ENCODE measurements at places on chromosomes 16 and 17.

DNA sequence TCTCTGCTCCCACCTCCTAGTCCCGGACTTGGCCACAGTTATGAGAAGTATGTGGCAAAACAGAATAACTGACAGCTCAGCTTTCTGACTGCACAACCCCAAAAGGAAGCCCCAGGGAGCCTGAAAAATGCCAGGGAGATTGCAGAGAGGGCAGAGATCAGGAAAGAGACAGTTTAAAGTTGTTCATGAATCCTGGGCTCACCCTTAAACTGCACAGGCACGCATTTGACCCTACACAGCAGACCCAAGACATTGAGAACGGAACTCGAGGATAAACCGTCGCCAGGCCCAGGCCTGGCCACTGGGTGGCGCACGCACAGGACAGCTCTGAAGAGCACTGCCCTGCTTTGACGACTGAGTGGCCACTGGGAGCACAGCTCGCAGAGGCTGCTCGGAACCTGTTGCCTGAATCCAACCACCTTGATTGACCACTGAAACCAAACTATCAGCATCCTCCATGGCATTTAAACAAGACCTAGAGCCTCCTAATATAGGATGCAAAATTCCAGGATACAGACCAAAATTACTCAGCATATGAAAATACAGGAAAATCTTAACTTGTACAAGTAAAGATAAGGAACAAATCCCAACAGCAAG lies 114.0 kb downstream of the C16orf95 start:
- peak; percentile 75 for DNase-seq

- no peak for DNase-seq
Observed at GRCh38 chr17:80968602-80969029, 23.0 kb upstream of the CHMP6 start.

DNA sequence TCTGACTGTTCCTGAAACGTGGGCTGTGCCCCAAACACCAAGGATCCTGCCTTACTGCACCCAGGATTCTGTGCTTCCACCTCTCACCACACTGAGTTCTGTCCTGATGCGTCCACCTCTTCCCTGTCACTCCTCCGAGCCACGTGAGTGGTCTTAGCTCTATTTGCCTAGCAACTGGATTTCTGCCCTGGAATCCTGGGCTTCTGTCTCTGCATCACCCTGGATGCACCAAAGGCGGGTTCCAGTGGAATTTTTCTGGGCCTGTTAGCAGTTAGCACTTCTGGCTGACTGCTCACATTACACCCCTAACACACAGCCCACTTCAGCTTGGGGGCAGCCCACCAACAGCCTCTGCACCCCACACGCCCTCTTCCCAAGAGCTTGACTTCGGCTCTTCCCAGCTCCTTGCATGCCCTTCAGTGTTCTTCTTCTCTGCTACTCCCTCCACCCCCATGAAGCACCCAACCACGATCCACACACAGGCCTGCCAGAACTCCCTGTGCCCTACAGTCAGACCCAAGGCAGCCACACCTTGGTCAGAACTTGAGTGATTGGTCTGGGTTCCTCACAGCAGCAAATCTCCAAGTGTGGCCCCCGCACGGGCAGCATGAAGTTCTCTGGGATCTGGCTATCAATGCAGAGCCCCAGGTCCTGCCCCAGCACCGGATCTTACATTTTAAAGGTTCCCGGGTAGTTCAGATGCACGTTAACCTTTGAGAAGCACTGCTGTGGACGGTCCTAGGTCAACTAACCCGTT lies 129.8 kb upstream of the RCVRN start:
- no peak for DNase-seq

DNA sequence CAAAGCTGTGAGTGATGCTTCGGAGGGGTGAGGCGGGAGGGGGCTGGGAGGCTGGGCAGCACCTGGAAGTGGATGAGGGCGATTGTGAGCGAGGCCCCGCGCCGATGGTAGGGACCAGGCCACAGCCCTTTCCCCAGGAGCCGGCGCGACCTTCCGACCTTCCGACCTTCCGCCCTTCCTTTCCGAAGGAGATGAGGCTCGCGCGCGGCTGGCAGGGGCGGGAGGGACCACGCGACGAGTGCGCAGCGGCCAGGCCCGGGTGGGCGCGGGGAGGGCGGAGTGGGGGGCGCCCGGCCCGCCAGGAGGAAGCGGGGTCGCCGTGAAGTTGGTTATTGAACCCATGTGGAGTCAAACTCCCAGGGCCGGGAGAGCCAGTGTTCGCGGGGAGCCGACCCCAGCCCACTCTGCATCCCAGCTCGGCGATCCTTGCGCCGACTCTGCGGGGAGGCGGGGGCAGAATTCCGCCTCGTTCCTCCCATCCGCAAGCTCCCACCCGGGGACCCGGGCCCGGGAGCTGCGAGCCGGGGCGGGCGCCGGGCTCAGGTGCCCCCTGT lies 56.6 kb downstream of the RAP1GAP2 start:
- no peak for DNase-seq

DNA sequence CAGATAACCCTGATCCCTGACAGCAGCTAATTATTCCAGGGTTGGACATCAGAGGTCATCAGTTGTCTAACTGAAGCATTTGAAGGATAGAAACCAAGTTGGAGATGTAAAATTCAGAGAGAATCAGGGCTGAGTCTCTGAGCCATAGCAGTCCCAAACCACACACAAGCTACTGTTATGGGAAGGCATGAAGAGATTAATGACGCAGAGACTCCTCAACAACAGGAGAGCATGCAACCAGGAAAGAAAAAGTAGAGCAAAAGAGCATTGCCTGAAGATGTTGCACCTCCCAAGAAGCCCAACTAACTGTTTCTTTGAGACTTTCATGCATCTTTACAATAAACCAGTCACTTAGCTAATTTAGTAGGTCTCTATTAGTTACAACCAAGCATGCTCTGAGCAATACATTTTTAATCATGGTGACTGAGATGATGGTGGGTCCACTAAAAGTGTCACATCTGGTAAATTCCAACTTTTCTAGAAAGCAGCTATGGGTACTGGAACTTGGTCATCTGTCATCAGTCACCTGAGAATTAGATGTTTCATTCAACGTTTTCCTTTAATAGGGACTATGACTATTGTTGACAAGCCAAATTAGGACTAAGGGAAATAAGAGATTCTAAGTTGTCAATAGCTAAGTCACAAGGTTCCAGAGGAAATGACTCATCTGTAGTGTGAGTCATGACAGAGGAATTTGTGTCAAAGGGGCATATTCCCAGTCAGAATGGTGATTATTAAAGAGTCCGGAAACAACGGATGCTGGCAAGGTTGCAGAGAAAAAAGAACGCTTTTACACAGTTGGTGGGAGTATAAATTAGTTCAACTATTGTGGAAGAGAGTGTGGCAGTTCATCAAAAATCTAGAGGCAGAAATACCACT lies 239.8 kb downstream of the CHD9NB start:
- no peak for DNase-seq

DNA sequence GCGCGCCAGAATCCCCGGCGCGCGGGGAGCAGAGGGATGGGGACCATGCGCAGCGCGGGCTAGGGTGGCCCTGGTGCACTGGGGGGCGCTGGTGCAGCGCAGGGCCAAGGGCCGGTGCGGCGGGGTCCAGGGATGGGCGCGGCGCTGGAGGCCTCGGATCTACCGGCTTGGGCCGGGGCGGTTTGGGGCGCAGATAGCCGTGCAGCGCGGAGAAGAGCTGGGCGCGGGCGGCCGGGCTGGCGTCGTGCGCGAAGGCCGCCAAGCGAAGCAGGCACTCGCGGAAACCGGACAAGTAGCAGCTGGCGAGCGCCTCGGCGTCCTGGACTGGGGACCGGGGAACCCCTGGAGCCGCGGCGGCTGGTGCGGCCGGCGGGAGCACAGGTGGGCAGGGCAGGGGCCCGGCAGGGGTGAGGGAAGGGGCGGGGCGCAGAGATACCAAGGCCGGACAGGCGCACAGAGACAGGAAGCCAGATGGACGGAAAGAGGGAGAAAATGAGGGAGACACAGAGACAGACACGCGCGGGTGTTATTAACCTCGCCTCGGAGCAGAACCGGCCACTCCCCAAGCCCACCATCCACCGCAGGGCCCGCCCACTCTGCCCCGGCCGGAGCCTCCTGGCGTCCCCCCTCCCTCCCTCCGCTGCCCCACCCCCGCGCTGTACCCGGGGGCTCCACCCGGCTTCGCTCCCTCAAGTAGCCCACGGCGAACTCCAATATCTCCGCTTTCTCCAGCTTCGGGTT lies 2.1 kb downstream of the HES7 start:
- peak; percentile 74 for DNase-seq

DNA sequence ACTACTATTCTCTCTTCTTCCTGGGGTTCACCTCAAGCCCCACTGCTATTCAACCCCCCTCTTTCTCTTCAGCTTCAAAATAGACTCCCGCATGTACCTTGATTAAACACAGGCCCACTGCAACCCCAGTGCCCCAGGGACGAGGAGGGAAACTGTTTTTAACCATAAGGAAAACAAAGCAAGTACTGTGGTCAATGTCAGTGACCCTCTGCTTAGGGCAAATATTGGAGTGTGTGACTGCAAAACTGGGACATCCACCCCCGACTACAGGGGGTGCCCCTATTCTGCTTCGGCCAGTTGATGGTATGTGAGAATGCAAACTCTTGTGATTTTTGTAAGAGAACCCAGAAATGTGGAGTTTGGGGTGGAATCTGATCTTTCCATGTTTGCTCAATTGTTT lies 9.5 kb upstream of the PNPO start:
- DNase-seq = no peak

DNA sequence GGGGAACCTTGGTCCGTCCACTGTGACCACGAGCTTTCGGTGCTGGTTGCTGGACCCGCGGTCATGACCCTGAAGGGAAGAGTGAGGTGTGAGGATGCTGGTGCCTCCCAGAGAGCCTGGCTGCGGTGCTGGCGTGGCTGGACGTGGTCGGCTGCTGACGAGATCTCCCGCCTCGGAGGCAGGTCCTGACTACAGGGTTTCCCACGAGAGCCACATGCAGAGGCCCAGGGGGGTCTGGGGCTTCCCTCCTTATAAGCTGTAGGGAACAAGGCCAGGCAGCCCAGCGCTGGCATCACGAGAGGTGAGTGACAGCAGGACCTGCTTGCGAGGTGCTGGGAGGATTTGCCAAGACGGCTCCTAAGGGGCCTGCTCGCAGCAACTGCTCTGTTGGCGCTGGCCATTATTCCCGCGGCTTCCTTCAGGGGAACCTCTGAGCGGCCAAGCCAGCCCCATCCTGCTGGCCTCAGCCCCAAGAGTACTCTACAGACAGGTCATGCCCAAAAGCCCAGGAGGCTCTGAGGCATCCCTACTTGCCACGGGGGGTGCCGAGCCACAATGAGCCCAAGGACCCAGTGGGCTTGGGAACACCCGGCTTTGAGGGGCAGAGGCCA lies 134.8 kb downstream of the FOXL1 start:
- DNase-seq = no peak

- DNase-seq = no peak
Observed at GRCh38 chr16:54077050-54077821, 209.4 kb downstream of the IRX3 start.

DNA sequence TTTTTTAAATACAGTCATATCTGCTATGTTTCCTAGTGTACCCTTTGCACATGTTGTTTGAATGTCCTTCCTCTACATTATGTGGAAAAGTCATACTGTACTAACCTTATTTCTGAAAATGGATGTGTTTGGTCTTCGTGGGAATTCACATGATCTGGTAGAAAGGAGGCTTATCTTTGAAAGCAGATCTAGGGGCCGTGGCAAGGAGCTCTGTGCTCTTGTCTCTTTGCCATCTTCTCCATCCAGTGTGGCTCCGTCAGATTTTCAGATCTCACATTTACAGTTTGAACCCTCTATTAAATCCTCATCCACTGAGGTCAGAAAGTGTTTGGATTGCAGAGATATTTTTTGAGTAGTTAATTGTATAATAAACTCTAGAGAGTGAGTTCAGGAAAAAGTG lies 32.9 kb downstream of the MAP2K4 start:
- no peak for DNase-seq

DNA sequence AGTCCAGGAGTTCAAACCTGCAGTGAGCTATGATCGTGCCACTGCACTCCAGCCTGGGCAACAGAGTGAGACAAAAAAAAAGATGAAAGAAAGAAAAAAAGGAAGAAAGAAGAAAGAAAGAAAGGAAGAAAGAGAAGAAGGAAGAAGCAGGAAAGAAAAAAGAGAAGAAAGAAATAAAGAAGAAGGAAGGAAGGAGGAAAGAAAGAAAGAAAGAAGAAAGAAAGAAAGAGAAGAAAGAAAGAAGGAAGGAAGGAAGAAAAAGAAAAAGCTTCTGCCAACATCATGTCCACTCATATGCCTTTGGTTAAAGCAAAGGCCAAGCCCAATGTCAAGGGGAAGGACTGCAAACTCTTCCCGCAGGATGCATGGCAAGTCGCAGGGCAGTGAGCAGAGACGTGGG lies 143.2 kb downstream of the IRX3 start:
- no peak for DNase-seq

DNA sequence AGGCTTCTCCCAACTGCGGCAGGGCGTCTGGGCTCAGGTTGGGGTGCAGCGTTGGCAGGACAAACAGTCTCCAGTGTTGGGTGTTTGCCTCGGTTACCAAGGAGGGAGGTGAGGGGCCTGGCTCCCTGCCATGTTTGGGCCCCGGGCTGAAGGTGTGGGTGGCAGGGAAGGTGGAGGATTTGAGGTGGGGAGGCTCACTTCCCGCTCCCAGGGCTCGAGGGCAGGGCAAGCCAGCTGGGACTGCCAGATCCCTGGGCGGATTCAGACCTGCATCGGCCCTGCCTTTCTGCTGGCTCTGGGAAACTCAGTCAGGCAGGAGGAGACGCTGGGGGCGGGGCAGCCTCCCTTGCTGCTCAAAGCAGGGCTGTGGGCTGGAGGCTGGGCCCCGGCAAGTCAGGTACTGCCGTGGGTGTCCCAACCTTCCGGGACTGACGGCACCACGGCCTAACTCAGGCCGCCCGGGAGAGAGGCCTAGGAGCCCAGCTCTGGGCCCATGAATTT lies 31.3 kb upstream of the KRT17 start:
- DNase-seq = no peak

- no peak for DNase-seq
Observed at GRCh38 chr17:82171750-82172375, 40.8 kb downstream of the CCDC57 start.

DNA sequence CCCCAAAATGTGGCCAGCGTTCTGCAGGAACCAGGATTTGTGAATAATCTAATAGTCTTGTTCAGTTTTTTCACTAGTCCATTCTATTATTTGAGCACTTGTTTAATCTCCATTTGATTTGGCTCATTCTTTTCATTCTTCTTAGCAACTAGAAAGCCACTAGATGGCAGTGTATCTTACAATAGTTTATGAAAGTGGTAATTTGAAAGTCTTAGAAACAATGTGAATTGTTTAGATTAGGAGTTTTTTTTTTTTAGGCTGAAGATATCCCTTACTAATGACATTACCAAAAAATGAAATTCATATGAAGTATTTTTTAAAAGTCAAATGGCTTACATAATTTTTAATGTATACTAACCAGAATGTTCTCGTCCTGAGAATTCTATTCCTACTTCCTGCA lies 6.7 kb downstream of the ERI2 start:
- DNase-seq = no peak

GRCh38 chr16:56525236-56525635 lies 5.4 kb upstream of the BBS2 start:
- DNase-seq = no peak

- no peak for DNase-seq
Observed at GRCh38 chr17:60361889-60362288, 30.0 kb downstream of the USP32 start.

GRCh38 chr16:54436346-54436745 lies 149.8 kb upstream of the IRX3 start:
- no peak for DNase-seq

- DNase-seq = no peak
Observed at GRCh38 chr16:23362460-23363317, 60.6 kb downstream of the SCNN1B start.

Data from activated CD4-positive, alpha-beta T cell treated with anti-CD3 and anti-CD28 coated beads, Interleukin-10, Interleukin-2, amounts not matched to agents 100 ng/mL and 50 ng/mL, durations not matched to agents 16 hours and 8 hours (primary cell).